NK-92 treated with Interleukin-12 subunit alpha and Interleukin-12 subunit beta, amount 100 ng/mL, for 24 hours (cell line): ENCODE measurements at places on chromosomes 7 and 10.
A peak's percentile ranks its signal among the peaks of the same experiment; 100 is the strongest.

DNA sequence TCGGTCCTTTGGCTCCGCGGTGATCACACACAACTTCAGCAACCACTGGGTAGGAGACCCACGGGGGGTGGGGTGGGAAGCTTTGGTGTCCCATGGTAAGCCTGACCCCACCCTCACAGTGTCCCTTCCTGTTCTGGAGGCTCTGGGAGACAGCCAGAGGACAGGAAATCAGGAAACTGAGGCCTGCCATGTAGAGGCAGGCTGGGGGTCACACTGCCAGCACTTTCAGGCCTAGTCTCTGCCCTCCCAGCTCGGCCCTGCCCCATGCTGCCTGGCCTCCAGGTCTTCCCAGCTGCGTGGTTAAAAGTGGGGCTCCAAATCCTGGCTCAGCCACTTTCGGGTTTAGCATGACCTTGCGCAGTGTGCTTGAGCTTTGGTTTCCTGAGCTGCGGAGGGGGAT, 10.9 kb downstream of the AQP1 start:
- DNase-seq: no peak

- no peak for DNase-seq
Measured at GRCh38 chr10:124222318-124222987, 129.1 kb upstream of the CHST15 start.

- DNase-seq: no peak
Measured at GRCh38 chr10:69220507-69220906, 375 bp downstream of the HKDC1 start.

GRCh38 chr7:94323844-94324243, 70.9 kb upstream of the COL1A2 start:
- DNase-seq: no peak

- no peak for DNase-seq
Measured at GRCh38 chr10:68550747-68551411, 9.3 kb upstream of the TET1 start.

GRCh38 chr10:72490951-72491350, 134.9 kb downstream of the MICU1 start:
- no peak for DNase-seq

- DNase-seq: no peak
Measured at GRCh38 chr10:80068270-80068669, 10.2 kb upstream of the TMEM254 start.

DNA sequence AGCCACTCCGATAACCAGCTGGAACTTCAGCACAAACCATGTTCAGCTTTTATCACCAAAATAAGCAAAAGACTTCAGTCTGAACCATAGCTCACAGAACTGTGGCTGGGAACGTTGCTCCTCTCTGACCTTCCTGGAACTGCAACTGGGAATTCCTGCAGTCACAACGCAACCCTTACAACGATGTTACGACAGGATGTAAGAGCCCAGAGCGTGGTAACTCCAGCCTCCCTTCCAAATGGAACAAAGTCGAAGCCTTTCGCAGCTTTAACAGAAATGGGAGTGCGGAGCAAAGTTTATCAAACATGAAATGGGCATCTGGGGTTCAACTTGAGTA, 162.6 kb downstream of the ADAM12 start:
- no peak for DNase-seq

DNA sequence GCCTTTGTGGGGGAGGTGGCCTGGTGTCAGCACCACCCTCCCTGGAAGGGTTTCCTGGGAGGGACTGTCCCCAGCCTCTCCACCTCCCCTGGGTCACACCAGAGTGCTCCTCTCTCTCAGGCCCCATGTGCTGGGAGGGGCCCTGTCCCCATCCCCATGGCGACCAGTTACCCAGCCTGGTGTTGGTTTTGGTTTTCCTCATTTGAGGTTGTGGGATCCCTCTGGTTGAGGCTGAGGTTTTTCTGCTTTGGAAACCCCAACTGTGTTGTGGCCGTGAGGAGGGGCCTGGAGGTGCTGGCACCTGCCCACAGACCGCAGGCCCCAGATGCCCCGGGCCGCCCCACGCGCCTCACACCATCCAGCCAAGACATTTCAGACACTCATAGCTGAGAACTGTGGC, 106.3 kb downstream of the GRK5 start:
- DNase-seq: peak; percentile 46

- DNase-seq: no peak
Measured at GRCh38 chr7:143499246-143499645, 21.6 kb downstream of the TAS2R41 start.

DNA sequence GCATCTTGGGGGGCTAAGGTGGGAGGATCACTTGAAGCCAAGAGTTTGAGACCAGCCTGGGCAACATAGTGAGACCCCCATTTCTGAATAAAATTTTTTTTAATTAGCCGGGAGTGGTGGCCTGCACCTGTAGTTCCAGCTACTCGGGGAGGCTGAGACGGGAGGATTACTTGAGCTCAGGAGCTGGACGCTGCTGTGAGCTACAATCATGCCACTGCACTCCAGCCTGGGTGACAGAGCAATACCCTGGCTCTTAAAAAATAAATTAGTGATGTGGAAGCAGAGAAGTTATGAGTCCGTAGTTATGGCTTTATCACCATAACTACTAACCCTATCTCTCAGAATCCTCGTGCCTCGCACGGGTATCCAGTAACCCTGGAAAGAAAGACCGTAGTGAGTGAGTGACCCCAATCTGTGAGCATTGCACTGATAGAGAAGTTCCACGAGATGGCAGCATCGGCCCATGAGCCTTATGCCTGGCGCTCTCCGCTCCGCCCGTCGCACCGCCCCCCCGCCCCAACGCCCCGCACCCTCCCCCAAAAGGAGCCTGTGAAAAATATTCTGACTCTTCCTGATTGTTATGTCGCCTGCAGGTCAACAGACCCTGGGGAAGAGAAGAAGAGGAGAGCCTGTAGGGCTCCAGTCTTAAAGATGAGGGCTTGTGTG, 4.9 kb upstream of the SLC29A3 start:
- no peak for DNase-seq

- no peak for DNase-seq
Measured at GRCh38 chr10:117619223-117619622, 76.7 kb downstream of the EMX2 start.

GRCh38 chr7:8125680-8126444, 136.1 kb downstream of the ICA1 start:
- DNase-seq: peak; percentile 89

DNA sequence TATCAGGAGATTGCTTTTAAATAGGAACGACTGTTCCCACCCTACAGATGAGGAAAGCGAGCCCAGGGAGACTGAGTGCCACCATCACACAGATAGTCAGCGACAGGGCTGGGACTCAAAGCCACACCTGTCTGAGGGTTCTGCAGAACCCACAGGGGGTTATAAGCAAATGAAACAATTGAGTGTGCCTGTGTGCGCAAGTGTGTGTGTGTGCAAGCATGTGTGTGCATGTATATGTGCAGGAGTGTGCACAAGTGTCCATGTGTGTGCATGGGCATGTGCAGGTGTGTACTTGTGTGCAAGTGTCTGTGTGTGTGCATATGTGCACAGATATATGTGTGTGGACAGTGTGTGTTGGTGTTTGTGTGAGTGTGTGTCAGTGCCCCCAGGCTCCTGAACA, 280.2 kb downstream of the GRID1 start:
- DNase-seq: no peak

DNA sequence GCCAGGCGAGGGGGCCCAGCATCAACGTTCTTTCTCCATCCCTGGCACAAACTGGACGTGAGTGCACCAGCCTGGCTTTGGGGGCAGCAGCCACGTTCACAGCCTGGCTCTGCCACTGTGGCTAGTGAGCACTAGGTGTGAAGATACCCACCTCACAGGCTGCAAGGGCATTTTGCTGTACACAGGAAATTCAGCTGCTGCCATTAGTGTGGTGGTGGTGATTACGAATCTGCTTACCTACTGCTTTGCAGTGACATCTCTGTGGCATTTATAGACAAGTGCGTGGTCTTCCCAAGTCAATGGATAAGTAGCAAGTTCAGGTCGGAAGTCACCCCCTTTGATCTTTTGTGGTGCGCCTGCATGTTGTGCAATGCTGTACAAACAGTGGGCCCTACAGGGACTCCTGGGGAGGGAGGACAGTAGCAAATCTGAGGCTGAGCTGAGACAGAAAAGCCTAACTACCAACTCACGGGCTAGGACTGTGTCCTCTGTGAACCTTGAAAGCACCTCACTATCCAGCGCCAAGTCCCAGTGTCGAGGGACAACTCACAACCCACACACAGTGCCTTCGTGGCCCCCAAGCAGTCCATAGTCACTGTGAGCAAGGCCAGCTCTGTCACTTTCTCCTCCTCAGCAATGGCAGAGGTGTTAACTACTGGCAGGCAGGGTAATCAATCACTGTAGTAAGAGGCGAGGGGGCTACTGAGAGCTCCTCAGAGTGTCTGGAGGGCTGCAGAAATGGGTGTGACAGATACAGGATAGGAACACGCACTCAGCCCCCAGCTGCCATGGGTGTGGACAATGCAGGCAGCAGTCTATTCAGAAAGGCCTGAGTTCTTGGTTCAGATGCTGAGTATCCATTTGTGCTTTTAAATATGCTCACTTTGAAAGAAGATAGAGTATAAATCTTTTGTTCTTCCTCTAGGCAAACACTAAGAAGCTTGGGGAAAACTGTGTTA, 17.0 kb upstream of the MMP21 start:
- DNase-seq: no peak

DNA sequence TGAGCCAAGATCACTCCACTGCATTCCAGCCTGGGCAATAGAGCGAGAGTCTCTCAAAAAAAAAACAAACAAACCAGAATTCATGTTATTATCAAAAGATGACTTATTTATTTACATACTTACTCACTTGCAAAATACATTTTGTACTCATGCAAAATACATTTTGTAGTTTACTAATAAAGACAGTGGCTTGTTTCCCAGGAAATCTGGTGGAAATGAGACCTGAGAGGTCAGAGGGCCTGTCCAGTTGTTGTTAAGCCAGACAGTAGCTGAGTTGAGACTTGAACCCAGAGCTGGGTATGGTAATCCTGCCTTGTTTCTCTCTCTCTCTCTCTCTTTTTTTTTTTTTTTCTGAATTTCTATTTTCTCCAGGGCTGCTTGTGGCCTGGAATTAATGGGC, 29.5 kb downstream of the PDSS1 start:
- no peak for DNase-seq

DNA sequence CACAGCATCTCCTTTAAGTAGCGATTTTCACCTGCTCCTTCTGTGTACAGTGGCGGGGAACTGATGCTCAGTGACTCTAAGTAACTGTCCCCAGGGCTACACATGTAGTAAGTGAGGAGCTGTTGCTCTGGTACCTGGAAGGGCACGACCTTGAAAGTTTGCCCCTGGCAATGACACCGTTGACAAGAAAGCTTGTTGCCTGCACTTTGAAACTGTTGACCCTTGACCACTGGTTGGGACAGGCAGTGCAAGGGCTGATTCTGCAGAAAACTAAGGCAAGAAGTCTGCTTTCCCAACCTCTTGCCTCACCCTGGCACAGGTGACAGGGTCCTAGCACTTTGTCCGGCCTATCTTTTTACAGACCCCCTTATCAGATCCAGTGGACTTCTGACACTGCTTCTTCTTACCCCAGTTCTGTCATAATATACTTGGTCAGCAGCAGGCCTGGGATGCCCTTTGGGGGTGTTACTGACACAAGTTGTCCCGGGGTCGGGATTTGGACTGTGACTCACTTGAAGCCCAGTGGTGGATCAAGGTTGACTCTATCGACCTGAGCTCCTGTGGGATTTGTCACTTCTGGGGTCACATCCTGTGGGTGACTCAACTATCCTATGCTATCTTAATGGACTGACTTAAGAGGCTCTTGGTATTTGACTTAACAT, 5.8 kb downstream of the ACSL5 start:
- DNase-seq: peak; percentile 31

DNA sequence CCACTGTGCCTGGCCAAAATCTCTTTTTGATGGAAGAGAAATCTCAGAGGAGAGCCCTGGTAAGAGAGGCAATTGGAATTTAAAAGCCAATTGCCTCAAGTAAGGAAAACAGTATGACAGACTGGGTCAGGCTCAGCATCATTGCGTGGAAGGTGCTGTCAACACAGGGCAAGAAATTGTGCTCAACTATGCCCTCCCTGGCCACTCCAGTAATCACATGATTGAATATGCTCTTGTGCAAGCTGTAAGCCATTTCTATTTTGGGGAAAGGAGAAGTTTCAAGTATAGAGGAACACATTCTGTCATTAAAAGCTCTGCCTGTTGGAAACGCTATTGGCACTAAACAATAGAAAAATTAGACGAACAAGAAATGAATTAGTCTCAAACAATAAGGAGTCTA, 1127.7 kb downstream of the REEP3 start:
- no peak for DNase-seq

GRCh38 chr10:5283305-5284158, 81.2 kb upstream of the UCN3 start:
- DNase-seq: peak; percentile 54

DNA sequence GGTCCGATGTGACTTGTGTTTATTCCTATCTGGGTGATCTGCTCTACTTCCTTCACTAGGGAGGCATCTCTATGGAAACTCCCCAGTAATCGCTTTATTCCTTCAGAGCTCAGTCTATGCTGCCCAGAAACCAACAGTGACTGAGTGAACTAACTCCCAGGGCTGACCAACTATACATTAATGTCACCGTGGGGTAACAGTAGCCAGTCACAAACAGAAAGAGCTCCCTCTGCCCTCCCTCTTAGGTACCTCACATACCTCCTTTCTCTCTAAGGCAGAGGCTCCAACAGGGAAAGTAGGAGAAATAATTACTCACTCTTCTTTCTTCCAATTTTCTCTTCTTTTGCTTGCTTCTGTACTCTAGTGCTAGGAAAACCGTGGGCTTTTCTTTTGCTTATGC, 855.0 kb downstream of the REEP3 start:
- no peak for DNase-seq

DNA sequence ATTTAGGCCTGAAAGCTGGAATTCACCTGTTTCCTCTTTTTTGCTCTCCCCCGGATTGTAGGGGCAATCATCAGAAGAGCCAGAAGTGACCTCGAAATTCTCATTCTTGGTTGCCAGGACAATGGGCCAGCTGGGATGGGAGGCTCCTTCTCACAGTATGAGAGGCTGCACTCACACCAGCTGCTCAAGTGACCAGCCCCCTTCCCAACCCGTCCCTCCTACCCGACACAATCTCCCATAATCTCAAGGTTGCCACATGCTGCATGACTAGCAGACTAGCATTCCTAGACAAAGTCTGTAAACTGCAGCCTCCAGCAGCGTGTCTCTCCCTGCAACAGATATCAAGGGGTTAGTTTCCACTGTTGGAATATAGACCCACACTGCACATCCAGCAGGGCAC, 110.3 kb downstream of the C1GALT1 start:
- no peak for DNase-seq

DNA sequence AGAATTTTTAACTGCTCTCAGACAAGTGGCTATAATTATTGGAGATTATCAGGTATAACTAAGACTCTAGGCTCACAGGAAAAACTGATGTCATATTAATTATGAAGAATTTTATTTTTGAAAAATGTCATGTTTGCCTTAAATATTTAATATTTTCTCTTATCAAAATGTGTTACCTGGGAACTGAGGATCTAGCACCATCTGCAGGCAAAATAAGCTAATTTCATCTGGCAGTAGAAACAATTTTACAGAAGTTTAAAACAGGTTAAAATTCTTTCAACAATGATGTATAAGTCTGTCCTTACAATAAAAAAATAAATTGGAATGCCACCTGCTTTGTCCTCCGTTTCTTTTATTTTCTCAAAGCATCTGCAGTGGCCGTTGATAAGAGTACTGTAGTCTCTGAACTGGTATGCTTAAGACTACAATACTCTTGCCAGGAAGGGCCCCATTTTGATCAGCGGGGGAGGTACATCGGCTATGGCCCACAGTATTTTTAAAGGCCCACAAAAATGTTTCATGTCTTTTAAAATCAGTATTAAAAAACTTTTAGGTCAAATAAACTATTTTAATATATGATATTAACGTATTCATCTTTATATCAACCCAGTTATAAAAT, 81.3 kb downstream of the VWDE start:
- no peak for DNase-seq
